ENCODE measurements at places on chromosomes 2 and 18.

- DNase-seq = no peak
Observed at GRCh38 chr2:149246186-149246585, 84.2 kb upstream of the LYPD6 start.

DNA sequence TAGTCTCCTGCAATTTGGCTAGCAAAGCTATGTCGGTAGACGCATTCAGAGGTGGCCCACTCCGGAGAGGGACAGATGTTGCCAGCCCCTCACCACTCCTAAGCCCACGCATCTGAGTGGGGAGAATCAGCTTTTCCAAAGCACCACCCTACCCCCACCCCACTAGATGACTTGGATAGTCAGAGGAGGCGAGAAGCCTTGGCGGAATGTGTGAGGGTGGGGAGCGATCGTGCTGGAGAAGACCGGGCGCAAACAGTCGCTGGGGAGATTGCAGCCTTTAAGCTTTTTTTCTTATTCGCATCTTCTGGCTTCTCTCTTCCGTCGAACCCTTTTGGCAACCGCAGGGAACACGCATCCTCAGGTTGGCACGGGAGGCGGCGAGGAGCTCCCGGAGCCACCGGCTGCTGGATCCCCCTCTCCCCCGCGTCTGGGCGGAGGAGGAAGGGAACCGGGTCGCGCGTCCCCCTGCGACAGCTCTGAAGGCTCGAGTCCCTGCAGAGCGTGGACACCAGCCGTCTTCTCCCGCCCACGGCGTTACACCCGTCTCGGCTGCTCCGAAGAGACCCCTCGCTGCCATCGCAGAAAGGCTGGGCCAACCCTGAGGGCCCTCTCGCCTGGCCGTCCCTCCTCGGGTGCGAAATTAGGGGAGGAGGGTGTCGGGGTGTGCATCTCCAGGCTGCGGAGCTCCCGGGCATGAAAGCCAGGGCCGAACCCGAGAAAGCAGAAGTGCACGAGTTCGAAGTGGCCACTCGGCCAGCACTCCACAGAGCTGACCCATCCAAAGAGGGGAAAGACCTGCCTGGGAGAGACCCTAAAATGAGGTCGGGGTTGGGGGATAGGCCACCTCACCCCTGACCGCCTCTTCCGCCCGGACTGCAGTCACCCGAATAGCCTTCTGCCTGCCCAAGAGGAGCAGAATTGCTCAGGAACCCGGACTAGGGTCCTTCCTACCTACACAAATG is 12.2 kb downstream of the EVX2 start:
- no peak for DNase-seq

DNA sequence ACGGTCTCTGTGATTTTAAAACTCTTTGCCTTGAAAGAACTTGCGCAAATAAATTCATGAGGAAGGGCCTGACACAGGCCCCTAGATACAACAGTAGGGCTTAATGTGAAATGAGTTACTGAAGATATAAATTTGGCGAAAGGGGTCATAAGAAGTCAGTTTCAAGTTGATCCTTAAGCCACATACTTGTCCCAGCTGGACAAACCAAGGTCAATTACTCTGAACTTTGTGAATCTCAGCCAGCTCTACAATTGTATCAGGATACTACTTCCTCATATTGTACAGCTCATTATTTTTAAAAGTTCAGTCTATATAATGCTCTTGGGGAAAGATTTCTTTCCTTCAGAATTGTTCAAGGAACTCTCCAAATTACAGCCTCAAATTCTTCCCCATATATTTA is 432.8 kb downstream of the METTL4 start:
- no peak for DNase-seq

DNA sequence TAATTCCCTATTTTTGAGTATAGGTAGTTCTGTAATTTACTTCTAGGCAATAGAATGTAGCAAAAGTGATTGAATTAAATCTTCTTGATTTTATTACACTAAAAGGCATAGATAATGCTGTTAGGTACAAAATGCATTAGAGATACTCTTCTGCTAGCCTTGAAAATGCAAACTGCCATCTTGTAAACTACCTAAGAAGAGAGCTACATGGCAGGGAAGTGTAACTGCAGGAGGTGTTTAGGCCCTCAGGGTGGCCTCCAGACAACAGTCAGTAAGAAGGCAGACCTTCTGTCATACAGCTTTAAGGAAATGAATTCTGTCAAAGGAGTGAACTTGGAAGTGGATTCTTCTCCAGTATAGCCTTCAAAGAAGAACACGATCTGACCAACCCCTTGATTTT is 1396.8 kb upstream of the SLC39A10 start:
- DNase-seq = no peak

DNA sequence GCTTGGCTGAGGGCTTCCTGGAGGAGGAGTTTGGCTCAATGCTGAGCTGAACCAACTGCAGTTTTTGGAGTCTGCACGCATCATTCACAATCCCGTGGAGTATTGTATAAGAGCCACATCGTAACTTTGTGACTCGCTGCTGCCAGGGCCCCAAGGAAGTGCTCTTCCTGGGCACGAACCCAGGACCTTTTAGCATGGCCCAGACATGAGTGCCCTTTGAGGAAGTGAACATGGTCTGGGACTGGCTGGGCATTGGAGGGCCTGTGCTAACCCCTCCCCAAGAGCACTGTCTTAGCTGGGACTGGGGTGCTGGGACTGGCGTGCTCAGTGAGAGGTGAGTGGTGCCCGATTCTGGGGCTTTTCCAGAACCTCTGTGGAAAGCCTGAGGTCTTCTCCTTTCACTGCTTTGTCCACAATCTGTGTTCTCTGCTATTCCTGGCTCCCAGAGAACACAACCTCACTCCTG is 88.6 kb downstream of the LIPG start:
- DNase-seq = no peak

Data from hematopoietic multipotent progenitor cell (in vitro differentiated cells).